ENCODE measurements at places on chromosomes 13 and 19.
A peak's percentile ranks its signal among the peaks of the same experiment; 100 is the strongest.

DNA sequence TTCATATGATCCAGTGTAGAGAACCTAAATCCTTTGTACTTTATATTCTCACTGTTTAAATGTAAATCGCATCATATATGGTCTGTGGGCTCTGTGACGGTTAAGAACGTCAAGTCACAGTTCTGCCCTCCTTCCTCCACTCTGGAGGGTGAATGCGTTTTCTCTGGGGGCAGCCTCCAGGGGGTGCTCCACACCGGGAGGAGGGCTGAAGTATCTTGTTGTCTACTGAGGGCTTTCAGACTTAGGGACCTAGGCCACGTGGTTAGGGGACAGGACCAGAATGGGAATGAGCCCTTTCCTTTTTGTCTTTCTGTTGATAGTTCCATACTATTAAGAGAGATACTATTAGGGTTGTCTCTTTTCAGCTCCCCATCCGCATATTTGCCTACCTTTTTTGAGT lies 504.9 kb downstream of the FGF9 start:
- DNase-seq = no peak

DNA sequence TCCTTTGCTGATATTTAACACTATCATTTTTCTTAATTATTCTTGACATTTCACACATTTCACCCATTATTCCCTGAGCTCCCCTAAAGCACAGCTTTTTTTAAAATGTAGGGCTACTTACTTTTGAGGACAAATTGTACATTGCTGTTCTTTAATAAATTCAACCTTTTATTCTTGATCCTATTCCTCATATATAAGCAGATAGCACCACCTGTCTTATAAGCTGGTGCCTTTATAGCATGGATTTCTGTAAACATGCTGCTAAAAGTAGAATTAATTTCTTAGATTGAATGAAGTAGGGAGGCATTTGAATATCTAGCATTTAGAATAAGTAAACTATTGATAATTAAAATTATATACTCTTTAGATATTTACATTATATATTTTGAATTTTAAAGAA lies 603.4 kb upstream of the PCDH9 start:
- DNase-seq = no peak

- DNase-seq = no peak
Measured at GRCh38 chr13:98344392-98344791, 167.3 kb upstream of the RNF113B start.

- DNase-seq = no peak
Measured at GRCh38 chr13:45594227-45594626, 21.3 kb downstream of the ERICH6B start.

DNA sequence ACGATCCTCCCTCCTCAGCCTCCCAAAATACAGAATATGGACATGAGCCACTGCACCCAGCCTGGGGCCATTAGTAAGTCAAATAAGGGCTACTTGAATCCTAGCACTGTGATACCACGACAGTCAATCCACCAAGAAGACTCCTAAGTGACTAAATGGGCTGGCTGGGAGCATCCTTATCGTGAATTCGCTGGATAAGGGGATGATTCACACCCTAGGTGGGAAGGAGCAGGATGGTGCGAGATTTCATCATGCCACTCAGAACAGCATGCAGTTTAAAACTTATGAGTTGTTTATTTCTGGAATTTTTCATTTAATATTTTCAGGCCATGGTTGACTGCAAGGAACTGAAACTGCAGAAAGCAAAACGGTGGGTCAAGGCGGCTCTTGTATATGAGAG lies 30.2 kb downstream of the ATP8A2 start:
- no peak for DNase-seq

- no peak for DNase-seq
Measured at GRCh38 chr13:24672141-24673132, 7.8 kb upstream of the ATP12A start.

DNA sequence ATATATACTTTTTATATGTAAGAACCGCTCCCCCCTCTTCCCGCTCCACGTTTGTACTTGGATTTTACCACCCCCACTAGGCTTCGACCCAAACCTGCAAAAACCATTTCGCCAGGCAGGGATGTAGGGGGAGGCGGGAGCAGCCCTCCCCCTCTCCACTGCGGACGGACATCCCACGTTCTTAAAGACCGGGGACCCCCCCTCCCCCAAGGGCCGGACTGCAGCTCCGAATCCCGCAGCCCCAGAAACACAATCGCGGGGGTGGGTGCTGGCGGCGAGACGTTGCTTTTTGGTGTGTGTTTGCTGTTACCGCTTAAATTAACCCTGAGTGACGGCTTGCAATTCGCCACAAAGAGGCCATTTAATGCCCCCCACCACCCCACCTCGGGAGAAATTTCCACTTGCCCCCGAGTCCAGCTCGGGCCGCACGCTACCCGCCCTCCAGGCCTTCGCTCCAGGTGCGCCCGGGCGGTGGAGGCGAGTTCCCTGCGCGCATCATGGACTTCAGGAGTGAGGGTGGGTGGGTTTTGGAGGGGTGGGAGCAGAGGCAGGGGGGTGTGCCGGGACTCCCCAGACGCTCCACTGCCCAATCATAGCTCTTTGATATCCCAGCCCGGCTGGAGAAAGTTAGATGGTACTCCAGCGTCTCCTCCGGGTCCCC lies 15.8 kb downstream of the NFIX start:
- no peak for DNase-seq

DNA sequence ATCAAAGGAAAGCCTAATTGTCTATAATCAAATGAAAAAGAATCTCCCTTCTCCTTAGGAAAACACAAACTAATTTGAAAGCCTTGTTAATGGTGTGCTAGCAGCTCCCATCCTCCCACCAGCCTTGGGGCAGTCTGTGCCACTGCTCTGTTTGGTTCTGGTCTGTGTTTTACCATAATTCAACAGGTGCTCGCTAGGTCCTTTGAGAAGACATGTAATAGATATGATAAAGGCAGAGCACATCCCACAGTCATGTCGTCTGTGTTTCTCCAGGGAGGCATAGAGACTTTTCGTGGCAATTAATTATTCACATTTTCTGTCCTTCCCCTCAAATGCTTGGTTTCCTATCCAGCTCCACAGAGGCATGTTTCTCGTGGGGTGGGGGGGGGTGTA lies 23.8 kb downstream of the FAM124A start:
- DNase-seq = no peak

DNA sequence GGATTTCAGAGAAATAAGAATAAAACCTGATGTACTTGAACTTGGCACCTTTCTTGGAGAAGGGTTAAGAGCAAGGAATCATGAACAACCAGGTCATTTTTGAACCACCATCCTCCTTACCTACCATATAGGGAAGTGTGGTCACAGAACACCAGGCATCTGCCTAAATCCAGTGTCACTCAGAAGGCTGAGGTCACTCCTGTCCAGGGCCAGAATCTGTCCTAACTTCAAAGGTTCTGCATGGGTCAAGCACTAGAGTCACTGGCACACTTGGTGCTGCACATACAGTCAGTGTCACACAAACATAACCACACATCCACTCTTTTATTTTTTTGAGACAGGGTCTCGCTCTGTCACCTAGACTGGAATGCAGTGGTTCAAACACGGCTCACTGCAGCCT lies 1.6 kb downstream of the ZNF565 start:
- no peak for DNase-seq

DNA sequence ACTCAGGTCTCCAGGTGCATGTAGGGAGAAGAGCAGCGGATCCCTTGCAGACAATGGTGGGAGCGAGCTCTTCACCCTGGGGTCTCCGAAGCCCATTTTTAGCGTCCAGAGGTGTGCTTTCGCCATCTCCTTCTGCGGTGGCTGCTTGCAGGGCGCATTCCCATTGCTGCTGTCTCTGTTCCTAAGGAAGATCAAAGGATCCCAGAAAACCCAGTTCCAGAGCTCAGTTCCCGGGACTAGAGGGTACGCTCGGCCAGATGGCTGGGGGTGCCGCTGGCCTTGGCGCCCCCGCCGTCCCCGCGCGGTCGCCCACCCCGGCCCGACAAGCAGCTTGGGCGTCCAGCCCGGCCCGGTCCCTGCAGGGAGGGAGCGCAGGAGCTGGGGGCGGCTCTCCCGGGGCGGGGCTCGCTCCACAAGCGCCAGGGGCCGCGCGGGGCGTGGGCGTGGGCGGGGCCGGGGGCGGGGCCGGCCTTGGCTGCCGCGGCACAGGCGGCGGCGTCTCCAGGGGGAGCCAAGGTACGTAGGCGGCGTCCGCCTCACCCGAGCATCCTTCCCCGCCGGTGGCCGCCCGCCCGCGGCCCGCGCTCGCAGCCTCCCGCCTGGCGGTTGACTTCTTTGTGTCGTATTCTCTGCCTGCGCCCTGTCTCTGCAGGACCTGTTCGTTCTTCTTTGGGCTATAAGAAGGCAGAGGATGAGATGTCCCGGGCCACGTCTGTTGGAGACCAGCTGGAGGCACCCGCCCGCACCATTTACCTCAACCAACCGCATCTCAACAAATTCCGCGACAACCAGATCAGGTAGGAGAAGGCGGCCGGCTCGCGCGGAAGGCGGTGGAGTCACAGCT lies 96.8 kb downstream of the ATP8A2 start:
- DNase-seq = peak; percentile 57

DNA sequence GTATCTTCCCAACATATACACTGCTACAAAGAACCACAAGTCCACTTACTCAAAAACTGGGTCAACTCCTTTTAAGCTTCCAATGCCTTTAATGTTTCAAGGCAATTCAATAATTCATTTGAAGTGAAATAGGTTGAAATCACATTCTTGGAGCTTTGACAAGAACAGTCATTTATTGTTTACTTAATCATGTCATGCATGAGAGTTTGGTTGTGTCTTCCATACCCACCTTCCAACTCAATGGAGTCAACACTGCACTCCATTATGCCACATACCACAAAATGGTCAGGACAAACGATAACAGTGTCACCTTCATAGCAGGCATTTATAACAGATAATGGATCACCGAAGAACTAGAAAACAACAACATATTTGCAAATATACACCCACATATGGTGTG lies 506.3 kb downstream of the UQCRFS1 start:
- no peak for DNase-seq

DNA sequence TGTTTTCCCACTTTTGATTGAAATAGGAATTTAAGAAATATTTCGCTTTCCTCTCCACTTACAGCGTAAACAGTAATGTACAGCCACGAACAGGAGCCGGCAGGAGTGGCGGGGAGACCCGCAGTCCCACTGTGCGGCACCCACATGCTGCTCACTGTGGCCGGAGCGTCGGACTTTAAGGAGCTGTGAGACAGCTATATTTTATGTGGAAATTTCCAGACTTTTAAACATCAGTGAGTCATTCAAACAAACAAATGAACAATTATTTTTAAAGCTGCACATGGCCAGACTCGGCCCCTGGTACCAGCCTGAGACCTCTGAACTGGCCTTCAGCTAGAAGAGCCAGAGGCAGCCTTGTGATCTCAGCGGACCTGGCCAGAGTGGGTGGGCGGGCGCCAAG lies 52.5 kb downstream of the CRYL1 start:
- no peak for DNase-seq

DNA sequence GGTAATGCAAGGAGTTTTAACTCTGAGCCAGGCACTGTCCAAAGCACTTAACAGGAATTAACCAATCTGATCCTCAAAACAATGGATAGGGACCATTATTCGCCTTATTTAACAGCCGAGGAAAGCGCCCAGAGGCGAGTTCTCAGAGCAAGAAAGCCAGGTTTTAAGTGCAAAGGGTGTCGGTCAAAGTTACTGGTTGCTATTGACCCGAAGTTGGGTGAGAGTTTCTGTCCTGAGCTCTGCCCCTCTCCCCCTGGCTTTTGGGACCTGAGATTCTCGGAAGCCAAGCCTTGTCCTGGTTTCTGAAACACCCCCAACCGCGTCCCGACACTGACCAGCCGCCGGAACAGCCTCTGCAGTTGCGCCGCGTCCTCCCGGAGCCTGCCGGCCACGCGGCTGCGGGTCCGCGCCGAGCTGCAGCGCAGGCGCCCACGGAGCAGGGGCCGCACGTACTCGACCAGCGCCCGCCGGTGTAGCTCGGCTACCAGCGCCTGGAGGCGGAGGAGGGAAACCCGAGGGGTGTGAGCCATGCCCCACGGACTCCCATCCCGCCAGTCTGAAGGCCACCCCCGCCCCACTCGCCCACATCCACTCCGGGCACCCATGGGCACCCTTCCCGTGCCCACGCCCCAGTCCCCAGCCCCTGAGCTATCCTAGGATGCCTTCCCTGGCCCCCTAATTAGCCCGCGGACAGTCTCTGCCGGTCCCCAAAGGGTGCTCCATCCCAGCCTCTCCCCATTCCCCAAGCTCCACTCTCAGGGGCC lies 27.8 kb downstream of the EXOC3L2 start:
- no peak for DNase-seq

DNA sequence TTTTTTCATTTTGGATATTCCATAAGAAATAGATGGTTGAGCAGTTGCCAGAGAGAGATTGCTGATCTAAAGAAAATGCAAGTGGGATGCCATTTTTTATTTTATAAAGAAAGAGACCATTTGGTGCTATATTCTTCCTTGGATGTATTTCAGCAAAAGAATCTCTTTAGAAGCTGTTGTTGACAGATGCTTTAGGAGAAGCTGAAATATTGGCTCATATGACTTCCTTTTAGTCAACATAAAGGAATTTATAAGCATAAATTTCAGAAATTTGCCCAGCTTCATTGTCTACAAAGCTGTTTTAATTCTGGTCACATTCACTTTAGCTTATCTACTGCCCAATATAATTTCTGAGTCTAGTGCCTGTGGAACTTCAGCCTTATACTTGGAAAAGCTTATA lies 36.9 kb downstream of the POLR1D start:
- DNase-seq = no peak

DNA sequence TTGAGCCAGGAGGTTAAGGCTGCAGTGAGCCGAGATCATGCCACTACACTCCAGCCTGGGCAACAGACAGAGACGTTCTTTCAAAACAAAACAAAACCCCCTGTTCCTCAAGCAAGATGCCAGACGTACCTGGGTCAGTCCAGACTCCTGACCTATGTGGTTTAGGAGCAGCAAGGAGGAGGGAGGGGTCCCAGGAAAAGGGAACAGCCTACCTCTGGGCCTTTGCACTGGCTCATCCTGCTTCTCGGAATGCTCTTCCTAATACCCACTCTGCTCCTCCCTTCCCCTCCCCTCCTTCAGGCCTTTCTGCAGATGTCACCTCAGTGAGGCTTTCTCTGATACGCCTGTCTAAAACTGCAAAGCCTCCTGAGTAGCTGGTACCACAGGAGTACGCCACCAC lies 9.5 kb downstream of the RINL start:
- DNase-seq = no peak

GRCh38 chr19:47158879-47159503 lies 28.4 kb downstream of the SAE1 start:
- DNase-seq = no peak

GRCh38 chr13:41970918-41971317 lies 10.0 kb upstream of the VWA8 start:
- DNase-seq = no peak

- no peak for DNase-seq
Measured at GRCh38 chr13:107964395-107964794, 250.9 kb downstream of the LIG4 start.
